ENCODE measurements at places on chromosomes 12 and 14.
A peak's percentile ranks its signal among the peaks of the same experiment; 100 is the strongest.

GRCh38 chr12:58465418-58465817 is 454.9 kb downstream of the LRIG3 start:
- H3K27ac ChIP-seq: no peak overlapping the region
- no peaks in the 10 kb centered on the region for H3K4me1 ChIP-seq
- H3K4me3 ChIP-seq: no peak overlapping the region
- H3K36me3 ChIP-seq: no peaks in the 10 kb centered on the region

- H3K27me3 ChIP-seq: no peaks in the 10 kb centered on the region
- no peaks in the 10 kb centered on the region for H3K36me3 ChIP-seq
- no peak overlapping the region for H3K4me3 ChIP-seq
- no peak overlapping the region for H3K27ac ChIP-seq
Observed at GRCh38 chr14:46344327-46344937, 307.1 kb downstream of the RPL10L start.

GRCh38 chr12:3041558-3042164 is 35.5 kb upstream of the TSPAN9 start:
- peaks cover 17% of the 10 kb centered on the region for H3K4me1 ChIP-seq
- H3K4me3 ChIP-seq: no peak overlapping the region
- peak; percentile 70 for DNase-seq
- no peaks in the 10 kb centered on the region for H3K36me3 ChIP-seq
- H3K27ac ChIP-seq: no peak overlapping the region

DNA sequence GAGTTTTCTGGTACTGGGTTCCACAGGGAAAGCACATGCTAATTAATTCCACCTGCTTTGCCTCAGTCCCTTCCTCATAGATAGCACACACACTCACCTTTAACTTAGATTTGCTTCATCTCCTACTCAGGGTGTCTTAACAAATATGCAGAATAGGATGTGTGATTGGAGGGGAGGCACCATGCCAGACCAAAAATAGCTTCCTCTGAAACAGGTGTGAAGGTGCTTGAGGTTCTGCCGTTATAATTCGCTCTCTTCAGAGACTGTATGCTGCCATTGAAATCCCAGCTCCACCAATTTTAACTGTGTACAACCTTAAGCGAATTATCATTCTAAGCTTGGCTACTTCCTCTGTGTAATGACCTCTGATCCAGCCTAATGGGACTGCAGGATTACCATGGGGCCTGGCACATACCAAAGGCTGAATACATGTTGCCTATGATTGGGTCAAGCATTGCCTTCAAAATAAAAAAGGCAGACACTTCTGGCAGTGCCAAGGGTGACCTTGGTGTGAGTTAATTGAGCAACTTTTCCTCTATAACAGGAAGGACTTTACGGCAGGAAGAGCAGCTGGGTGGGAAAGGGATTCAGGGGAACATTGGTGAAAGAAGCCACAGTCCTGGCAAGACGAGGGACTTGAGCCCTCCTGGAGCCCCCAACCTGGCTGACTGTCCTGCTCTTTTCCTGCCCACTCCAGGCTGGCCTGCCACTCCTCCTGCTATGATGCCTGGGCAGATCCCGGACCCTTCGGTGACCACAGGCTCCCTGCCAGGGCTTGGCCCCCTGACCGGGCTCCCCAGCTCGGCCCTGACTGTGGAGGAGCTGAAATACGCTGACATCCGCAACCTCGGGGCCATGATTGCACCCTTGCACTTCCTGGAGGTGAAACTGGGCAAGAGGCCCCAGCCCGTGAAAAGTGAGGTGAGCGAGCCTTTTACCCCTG is 9.7 kb downstream of the JDP2 start:
- DNase-seq: no peak
- no peak overlapping the region for H3K4me3 ChIP-seq
- no peak overlapping the region for H3K27ac ChIP-seq

DNA sequence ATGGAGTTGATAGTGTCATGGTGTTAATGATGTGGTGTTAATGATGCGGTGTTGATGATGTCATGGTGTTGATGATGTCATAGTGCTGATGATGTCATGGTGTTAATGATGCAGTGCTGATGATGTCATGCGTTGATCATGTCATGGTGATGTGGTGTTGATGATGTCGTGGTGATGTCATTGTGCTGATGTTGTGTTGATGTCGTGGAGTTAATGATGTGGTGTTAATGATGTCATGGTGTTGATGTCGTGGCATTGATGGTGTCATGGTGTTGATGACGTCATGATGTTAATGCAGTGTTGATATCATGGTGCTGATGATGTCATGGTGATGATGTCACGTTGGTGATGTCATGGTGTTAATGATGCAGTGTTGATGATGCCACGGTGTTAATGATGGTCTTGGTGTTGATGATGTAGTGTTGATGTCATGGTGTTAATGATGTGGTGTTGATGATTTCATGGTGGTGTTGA is 49.1 kb upstream of the RIMBP2 start:
- H3K4me1 ChIP-seq: peaks cover 6% of the 10 kb centered on the region
- H3K4me3 ChIP-seq: no peak overlapping the region
- no peaks in the 10 kb centered on the region for H3K36me3 ChIP-seq
- no peak overlapping the region for H3K27ac ChIP-seq
- no peak for DNase-seq

DNA sequence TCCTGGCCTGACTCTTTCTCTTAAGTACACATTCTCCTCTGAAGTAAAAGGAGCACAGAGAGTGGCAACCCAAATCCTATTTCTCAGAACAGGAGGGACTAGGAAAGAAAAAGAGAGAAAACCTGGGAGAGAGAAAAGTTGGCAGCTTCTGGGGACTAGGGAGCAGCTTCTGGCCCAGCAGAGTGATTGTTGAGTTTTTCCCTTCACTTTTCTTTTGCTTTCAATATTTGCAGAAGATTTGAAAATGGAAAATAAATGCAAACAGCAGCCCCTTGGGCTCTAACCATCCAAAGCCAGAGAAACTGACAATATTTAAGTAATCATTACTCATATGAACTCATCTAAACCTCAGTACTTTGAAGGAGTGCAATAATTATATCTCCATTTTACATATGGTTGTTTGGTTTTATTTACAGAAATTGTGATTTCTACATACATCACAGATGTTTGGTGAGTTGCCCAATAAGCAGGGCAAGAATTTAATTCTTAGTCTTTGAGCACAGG is 28.8 kb upstream of the IGF1 start:
- DNase-seq: no peak
- H3K36me3 ChIP-seq: no peaks in the 10 kb centered on the region
- H3K4me3 ChIP-seq: no peak overlapping the region
- H3K27me3 ChIP-seq: no peaks in the 10 kb centered on the region

DNA sequence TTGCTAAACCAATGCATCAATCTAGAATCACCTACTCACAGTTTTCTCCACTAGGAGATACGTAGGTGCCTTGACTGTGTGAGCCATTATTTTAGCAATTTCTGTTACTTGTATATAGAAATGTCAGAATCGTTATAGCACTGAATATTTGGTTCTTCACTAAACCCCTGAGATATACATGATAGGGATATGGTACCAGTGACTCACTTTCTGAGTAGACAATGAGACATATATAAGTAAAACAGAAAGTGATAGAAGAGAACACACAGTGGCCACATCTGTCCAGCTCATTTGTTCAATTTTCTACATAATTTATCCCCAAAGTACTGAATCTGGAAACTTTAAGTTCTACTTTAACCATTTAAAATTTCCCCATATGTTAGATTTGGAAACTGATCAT is 1505.5 kb upstream of the TMEM132C start:
- no peaks in the 10 kb centered on the region for H3K4me1 ChIP-seq
- H3K4me3 ChIP-seq: no peak overlapping the region
- DNase-seq: no peak
- H3K36me3 ChIP-seq: no peaks in the 10 kb centered on the region
- H3K27ac ChIP-seq: no peak overlapping the region

DNA sequence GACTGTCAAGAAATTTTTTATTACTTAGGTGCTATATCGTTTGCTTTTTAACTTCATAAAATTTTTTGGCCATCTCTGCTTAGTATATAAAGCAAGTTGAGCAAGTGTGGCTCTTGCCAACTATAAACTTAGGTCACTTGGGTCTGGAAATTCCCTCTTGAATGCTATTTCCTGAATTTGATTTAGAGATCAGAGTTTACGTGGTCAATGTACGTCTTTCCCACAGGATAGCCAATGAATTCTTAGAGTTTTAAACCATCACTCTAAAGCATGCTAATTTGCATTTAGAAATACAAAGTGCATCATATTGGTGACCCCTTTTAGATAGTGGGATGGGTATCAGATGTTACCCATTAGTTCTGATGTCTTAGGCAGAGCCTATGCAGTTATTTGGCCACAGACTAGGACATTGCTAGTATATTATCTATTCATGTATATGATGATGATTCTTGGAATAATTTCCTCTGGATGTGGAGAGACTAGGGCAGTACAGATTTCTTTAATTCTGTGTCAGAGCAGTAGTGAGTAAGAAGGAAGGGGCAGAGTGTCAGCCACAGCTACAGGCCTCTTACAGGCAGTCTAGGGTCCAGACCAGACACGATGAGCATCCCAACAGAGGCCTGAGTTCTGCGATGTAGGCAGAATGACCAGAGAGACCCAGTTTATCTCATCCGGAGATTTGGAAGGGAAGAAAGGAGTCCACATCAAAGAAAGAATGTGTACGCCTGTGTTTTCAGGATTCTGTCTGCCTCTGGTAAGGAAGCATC is 30.3 kb downstream of the SCN8A start:
- H3K4me3 ChIP-seq: no peak overlapping the region
- H3K27me3 ChIP-seq: no peaks in the 10 kb centered on the region
- no peak overlapping the region for H3K27ac ChIP-seq
- H3K4me1 ChIP-seq: no peaks in the 10 kb centered on the region
- no peaks in the 10 kb centered on the region for H3K36me3 ChIP-seq
- DNase-seq: no peak

DNA sequence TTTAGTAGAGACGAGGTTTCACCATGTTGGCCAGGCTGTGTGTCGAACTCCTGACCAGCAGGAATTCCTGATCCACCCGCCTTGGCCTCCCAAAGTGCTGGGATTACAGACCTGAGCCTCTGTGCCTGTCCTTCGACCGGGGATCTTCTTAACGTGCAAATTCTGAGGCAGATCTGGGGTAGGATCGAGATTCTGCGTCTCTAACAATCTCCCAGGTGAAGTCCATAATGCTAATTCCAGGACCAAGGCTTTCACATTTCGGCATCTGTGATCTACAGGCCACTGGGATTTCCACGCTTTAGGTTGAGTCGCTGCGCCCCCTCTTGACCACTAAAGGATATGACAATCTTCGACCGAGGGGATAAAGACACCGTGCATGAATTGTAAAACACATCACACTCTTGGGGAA is 24.8 kb downstream of the FOS start:
- no peak overlapping the region for H3K4me3 ChIP-seq
- H3K36me3 ChIP-seq: no peaks in the 10 kb centered on the region
- H3K27ac ChIP-seq: no peak overlapping the region
- H3K4me1 ChIP-seq: peaks cover 18% of the 10 kb centered on the region
- DNase-seq: peak; percentile 84

DNA sequence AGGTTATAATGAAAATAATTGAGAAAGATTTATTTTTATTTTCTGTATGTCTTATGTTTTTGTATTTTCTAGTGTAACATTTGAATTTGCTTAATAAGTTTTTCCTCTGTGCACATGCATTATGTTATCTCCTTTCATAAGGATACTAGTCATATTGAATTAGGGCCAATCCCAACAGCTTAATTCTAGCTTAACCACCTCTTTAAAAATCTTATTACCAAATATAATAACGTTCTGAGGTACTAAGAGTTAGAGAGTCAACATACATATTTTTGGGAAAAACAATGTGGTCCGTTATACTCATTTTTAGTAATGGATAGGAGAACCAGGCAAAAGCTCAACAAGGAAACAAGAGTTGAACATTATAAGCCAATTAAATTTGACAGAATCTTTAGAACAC is 845.6 kb upstream of the SEL1L start:
- no peaks in the 10 kb centered on the region for H3K27me3 ChIP-seq
- no peak for DNase-seq
- H3K27ac ChIP-seq: no peak overlapping the region

GRCh38 chr12:65524666-65525065 is 246.2 kb downstream of the MSRB3 start:
- DNase-seq: no peak
- H3K4me3 ChIP-seq: no peak overlapping the region
- no peaks in the 10 kb centered on the region for H3K36me3 ChIP-seq
- no peaks in the 10 kb centered on the region for H3K4me1 ChIP-seq
- H3K27ac ChIP-seq: no peak overlapping the region

DNA sequence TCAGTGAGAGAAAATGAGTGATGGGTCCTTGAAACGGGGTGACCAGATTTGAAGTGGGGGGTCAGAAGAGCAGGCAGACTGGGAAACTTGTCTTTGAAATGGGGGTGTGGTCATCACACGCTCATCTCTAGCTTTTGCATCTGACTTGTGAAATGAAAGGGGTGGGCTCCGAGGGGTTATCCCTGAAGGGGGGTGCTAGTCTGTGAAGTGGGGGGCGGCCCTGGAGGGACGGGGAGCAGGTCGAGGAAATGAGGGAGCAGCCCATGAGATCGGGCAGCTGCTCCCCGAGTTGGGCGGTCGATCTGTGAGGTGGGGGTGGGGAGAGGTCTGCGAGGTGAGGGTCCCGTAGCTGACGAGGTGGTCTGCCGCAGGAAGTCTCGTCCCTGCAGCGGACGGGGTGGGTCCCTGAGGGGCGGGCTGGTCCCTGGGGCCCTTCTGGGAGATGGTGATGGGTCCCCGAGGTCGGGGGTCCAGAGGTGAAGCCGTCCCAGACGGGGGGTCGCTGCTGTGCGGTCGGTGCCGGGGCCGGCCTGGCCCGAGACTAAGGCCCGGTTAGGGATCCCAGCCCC is 542 bp downstream of the PXN start:
- H3K27ac ChIP-seq: no peak overlapping the region
- no peaks in the 10 kb centered on the region for H3K27me3 ChIP-seq
- no peaks in the 10 kb centered on the region for H3K36me3 ChIP-seq
- peak overlapping the region; percentile 56 for H3K4me3 ChIP-seq
- H3K4me1 ChIP-seq: peaks cover 35% of the 10 kb centered on the region
- DNase-seq: peak; percentile 32

GRCh38 chr14:67644428-67644827 is 24.7 kb downstream of the ARG2 start:
- DNase-seq: no peak
- no peaks in the 10 kb centered on the region for H3K4me1 ChIP-seq
- H3K4me3 ChIP-seq: no peak overlapping the region
- peaks cover 13% of the 10 kb centered on the region for H3K36me3 ChIP-seq

DNA sequence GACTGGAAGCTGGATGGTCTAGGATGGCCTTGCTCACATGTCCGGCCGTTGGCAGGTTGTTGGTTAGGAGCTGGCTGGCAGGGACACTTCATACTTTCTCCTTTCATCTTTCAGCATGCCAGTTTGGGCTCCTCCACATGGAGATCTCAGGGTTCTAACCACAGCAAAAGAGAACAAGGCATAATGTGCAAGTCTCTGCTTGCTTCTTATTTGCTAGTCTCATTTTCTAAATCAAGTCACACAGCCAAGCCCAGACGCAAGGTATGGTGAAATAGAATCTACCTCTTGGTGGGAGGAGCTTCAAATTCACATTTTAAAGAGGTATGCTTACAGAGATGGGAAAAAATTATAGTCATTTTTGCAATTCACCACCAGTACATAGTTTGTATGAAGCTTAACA is 69.1 kb upstream of the NAP1L1 start:
- no peaks in the 10 kb centered on the region for H3K27me3 ChIP-seq
- H3K4me3 ChIP-seq: no peak overlapping the region
- no peak for DNase-seq
- H3K27ac ChIP-seq: no peak overlapping the region
- H3K36me3 ChIP-seq: no peaks in the 10 kb centered on the region

All from B cell (primary cell).